Stimulated activated CD8-positive, alpha-beta memory T cell treated with anti-CD3 and anti-CD28 coated beads, Interleukin-15, amount 100 ng/mL, for 24 hours (primary cell): ENCODE measurements at places on chromosomes 7 and 10.

- DNase-seq, result no peak
Measured at GRCh38 chr7:1779445-1779844, 109.4 kb downstream of the ELFN1 start.

- no peak for DNase-seq
Measured at GRCh38 chr7:29510028-29510427, 53.6 kb upstream of the PRR15 start.

DNA sequence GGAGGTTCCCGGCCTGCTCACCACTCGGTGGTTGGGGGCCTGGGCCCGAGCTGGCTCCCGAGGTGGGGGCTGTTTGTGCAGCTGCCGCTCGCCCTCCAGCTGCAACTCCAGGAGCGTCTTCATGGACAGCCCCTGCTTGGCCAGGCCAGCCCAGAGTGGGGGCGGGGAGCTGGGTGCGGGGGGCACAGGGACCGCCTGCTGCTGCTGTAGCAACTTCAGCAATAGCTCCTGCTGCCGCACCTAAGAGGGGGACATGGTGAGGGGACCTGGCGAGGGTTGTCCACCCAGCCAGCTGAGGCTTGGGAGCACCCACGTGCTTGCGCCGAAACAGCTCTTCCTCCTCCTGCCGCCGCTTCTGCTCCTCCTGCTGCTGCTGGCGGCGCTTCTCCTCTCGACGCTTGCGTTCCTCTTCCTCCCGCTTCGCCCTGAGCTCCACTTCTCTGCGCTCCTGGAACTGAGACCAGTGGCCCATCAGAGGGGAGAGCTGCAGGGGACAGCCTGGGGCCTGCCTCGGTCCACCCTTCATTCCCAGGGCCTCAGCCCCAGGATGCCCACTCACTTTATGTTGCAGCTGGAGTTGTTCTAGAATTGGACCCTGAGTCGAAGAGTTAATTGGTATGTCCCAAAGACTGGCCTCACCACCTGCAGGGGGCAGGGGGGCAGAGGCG lies 9.6 kb downstream of the GNB2 start:
- no peak for DNase-seq

DNA sequence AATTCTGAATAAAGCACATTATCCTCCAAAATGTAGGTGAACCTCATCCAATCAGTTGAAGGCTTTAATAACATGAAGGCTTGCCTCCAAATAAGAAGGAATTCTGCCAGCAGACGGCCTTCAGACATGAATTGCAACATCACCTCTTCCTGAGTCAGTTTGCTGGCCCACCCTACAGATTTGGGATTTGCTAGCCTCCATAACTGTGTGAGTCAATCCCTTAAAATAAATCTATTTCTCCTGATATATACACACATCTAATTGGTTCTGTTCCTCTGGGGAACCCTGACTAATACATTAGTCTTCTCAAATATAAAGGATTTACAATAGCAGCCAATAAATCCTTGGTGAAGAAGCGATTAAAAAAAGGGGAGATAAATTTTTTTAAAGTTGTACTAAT lies 34.8 kb upstream of the OSBPL3 start:
- no peak for DNase-seq

DNA sequence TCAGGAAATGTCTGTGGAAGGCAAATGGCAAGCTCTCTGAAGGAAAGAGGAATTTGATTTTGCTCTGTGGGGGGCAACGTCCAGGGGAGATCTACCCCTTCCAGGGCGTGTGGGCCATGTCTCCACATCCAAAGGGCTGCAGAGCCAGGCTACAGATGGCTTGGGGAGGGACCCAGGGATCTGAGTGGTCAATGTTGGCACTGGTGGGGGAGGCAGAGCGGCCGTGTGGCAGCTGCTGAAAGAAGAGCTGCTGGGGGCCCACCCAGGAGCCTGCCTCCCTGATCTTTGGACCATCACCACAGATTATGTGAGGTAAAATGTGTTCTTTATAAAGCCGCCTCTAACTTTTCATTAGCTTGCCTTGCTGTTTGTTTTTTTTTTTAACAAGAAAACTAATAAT lies 144.1 kb downstream of the HERPUD2 start:
- no peak for DNase-seq

GRCh38 chr7:100141555-100141949 lies 7.2 kb upstream of the LAMTOR4 start:
- DNase-seq, result no peak

- DNase-seq, result no peak
Measured at GRCh38 chr10:80472234-80473095, 18.4 kb downstream of the TSPAN14 start.

- no peak for DNase-seq
Measured at GRCh38 chr7:24786941-24787340, 29.7 kb upstream of the GSDME start.

- DNase-seq, result no peak
Measured at GRCh38 chr10:78301891-78302738, 268.5 kb downstream of the RPS24 start.

- no peak for DNase-seq
Measured at GRCh38 chr10:116444527-116445142, 17.0 kb downstream of the PNLIPRP3 start.

GRCh38 chr10:86105181-86105580 lies 261.4 kb downstream of the GRID1 start:
- no peak for DNase-seq

DNA sequence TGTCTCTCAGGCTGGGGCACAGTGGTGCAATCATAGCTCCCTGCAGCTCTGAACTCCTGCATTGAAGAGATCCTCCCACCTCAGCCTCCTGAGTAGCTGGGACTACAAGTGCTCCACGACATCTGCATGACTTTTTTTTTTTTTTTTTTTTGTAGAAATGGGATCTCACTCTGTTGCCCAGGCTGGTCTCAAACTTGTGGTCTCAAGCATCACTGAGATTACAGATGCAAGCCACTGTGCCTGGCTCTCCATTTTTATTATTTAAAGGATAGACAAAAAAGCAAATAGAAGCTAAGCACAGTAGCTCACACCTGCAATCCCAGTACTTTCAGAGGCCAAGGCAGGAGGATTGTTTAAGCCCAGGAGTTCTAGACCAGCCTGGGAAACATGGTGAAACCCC lies 13.0 kb upstream of the KCTD7 start:
- no peak for DNase-seq

DNA sequence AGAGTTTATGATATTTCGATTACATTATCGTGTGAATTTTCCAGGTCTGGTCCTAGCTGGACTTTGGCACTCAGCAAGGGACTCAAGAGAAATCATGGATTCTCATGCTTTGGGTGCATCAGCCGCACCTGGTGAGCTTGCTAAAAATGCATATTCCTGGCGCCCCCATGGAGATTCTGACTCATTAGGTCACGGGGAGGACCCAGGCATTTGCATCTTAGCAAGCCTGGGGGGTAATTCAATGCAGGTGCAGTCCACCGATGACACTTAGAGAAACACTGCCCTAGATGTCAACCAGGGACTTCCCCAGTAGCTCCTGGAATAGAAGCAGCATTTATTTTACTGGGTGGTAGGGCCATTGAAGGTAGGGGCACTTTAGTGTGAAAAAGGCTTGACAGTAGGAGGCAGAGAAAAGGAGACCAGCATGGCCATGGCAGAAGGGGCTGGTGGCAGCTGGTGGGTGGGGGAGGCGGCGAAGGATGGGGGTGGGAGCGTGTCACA lies 29.9 kb upstream of the PDCD4 start:
- no peak for DNase-seq

DNA sequence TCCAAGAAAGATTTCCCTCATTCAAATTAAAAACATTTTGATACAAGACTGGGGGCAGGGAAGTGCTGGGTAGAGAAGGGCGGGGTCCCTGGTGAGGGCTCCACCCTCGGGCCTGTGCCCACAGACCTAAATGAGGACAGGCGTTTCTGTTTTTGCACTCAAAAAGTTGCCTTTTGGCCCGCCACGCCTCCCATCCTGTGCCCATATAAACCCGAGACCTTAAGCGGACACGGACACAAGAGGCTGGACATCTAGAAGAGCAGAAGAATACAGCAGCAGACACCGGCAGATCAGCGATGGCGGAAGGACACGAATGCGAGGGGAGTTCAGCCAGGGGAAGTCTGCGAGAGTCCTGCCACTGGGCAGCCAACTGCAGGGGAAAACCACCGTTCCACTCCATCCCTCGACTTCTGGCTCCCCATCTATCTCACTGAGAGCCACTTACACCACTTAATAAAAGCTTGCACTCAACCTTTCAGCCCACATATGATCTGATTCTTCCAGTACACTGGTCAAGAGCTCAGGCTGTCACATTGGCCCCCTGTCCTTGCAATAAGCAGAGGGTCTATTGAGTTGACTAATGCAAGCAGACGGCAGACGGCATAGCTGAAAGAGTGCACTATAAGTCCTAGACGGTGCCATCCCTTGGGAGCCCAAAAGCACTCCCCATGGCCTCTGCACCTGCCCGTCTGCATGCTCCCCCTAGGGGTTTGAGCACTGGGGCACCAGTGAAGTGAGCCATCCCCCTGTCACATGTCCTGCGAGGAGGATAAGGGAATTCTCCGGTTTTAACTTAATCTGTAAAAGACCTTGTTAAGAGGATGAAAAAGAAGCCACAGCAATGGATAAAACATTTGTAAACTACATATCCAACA lies 181.8 kb upstream of the PRSS1 start:
- DNase-seq, result no peak

GRCh38 chr10:44323838-44324237 lies 61.1 kb downstream of the CXCL12 start:
- no peak for DNase-seq

GRCh38 chr10:125260260-125260659 lies 99.9 kb upstream of the CTBP2 start:
- no peak for DNase-seq

- DNase-seq, result no peak
Measured at GRCh38 chr10:114874827-114875411, 53.3 kb downstream of the FHIP2A start.

GRCh38 chr10:90927293-90927692 lies 6.4 kb upstream of the ANKRD1 start:
- DNase-seq, result no peak

GRCh38 chr7:116529250-116529649 lies 4.4 kb downstream of the CAV1 start:
- DNase-seq, result no peak

GRCh38 chr10:35561715-35562114 lies 43.4 kb upstream of the GJD4 start:
- no peak for DNase-seq

GRCh38 chr10:71752391-71753090 lies 20.8 kb downstream of the VSIR start:
- no peak for DNase-seq

GRCh38 chr10:115941361-115941771 lies 331.6 kb downstream of the GFRA1 start:
- no peak for DNase-seq

GRCh38 chr7:25754333-25754732 lies 397.7 kb upstream of the NFE2L3 start:
- DNase-seq, result no peak
